ENCODE measurements at places on chromosomes 4 and X.

DNA sequence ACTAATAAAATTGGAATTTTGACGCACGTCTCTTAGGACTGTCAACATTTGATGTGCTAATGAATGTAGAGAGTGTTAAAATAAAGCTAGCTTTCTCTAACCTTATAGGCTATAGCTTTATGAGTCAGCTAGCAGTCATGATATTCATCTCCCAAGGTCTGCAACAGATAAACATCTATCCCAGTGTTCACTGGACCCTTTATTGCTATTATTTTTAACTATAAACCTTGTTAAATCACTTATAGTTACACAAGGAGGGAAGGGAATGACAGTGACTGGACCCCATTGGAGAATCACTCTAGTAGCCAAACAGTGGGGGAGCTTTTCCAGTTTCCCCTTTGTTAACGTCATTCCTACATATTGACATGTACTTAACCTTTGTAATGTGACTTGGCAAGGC lies 67.9 kb upstream of the SHISA3 start:
- DNase-seq: no peak

DNA sequence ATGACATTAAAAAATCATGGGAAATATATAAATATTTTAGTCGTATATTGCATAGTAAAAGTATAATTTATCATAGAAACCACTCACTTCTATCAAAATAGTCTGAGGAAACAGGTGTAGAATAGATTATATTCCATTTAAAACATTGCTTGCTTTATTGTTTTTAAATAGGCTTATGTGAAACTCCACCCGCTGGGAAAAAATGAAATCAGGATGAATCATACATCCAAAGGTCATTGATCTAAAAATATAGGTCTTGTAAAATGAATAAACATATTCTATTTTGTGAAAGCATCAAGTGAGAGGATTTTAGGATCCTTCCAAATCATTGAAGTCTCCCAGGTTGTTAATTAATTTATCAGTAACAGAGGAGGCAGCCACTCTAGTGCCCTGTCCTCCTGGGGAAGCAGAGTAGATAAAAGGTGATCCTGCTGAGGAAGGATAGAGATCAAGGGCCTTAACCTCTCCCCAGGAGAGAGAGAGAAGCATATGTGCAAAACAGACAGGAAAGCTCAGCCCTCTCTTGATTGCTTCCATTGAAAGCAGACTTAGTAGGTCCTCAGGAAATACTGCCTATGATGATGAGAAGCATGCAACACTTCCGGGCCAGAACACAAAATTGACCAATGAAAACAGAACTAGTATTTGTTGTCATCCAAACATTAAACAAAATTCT lies 96.8 kb upstream of the MAP9 start:
- no peak for DNase-seq

- no peak for DNase-seq
These were observed 4.5 kb downstream of the PRR27 start for GRCh38 chr4:70158576-70158975.

DNA sequence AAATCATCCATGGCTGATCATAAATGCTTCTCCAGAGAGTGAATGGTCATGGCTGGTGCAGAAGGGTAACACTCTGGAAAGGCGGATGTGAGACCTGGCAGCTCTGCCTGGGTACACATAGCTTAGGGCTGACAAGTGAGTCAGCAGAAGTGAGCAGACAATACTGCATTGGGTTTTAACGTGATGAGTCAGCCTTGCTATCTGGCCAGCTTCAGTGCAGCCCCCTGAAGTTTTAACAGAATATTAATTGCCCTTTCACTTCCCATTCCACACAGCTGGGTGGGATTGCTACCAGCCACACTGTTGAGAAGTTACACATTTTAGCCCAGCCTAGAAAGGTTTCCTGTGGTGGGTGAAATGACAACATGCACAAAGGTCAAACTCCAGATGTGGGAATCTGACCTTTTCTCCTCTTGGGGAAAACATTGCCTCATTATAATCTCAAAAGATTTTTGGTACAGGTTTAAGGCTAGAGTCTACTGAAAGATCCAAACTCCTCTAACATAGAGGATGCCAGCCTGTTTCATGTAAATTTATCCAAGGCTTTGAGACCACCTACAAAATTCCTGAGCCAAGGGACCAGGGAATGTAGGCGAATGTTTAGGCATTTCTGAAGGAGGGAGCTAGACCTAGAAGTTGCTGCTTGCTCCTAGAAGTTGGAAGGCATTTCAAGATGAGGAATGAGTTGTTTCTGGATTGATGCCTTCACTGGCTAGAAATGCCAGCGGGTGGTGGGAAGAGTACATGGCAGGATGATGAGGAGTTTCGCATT lies 230.3 kb upstream of the PGRMC2 start:
- DNase-seq: peak; percentile 11

- no peak for DNase-seq
These were observed 91.4 kb downstream of the UNC5C start for GRCh38 chr4:95457353-95457752.

DNA sequence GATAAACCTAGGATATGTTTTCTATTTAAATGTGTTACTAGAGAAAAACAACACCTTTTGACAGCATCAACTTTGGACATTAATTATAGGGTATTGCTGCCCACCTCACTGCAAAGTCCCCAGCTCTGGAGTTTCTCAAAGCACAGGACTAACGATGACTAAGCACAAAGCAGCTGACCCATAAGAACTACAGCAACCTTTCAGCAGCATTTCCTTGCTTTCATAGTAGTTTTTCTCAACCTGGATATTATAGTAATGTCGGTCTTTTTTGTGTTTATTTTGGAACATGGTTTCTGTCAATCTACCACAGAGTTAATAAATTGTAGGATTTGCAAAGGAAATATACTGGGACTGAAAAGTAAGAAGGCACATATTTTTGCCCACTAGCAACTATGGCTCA lies 21.5 kb downstream of the HHIP start:
- no peak for DNase-seq

DNA sequence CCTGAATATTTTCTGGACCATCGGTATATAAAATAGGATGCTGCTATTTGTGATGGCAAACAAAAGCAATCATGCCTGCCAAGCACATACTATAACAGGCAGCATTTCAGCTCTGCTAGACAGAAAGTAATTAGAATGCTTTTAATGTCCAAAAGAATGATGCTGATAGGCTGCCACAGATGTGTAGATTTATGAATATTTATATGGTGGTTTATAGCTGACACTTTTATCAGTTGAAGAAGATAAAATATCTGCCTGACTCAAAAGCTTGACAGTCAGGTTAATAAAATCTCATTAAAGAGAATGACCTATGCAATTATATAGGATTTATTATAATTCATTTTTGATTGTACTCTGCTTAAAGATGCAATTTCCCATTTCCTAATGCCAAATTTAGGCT lies 4.0 kb downstream of the BEND4 start:
- no peak for DNase-seq

- no peak for DNase-seq
These were observed 91.2 kb upstream of the ANXA3 start for GRCh38 chr4:78460368-78460767.

GRCh38 chr4:157280673-157281072 lies 60.1 kb downstream of the GRIA2 start:
- DNase-seq: no peak

- DNase-seq: no peak
These were observed 13.1 kb upstream of the NDST4 start for GRCh38 chr4:115126491-115126890.

GRCh38 chrX:129631849-129632248 lies 22.9 kb downstream of the APLN start:
- DNase-seq: no peak

DNA sequence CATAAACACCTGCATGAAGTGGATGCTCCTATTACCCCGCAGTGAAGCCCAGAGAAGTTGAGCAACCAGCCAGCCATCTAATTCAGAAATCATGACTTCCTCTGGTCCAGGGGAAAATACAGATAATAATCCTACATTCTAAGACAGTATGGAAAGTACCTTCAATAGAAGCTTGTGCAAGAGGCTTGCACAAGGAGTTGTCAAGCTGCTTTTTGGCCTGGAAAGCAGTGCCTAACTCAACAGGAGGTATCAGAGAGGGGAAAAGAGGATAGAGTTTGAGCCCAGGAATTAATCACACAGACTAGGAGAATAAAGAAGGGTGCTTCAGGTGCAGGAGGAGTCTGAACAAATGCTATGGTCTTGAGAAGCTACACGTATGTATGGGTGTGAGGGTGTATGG lies 26.7 kb downstream of the TMEM192 start:
- no peak for DNase-seq

DNA sequence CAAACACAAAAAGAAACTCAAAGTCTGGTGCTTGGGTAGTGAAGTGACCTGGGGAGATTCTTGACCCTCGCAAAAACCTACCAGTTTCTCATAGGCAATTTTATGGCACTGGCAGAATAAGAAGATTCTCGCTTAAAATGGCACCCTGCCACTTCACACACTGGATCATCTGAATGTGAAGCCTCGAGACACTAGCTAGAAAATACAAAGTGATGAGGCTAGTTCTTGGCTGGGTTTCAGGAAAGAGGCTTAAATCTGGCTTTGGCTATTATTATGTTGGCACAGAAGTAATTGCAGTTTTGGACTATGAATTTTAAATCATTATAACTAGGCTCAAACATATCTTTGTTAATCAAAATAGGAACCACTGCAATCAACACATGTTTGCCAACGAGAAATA lies 634.7 kb upstream of the BOD1L1 start:
- DNase-seq: peak; percentile 24

GRCh38 chr4:113783289-113783688 lies 21.8 kb upstream of the CAMK2D start:
- no peak for DNase-seq

DNA sequence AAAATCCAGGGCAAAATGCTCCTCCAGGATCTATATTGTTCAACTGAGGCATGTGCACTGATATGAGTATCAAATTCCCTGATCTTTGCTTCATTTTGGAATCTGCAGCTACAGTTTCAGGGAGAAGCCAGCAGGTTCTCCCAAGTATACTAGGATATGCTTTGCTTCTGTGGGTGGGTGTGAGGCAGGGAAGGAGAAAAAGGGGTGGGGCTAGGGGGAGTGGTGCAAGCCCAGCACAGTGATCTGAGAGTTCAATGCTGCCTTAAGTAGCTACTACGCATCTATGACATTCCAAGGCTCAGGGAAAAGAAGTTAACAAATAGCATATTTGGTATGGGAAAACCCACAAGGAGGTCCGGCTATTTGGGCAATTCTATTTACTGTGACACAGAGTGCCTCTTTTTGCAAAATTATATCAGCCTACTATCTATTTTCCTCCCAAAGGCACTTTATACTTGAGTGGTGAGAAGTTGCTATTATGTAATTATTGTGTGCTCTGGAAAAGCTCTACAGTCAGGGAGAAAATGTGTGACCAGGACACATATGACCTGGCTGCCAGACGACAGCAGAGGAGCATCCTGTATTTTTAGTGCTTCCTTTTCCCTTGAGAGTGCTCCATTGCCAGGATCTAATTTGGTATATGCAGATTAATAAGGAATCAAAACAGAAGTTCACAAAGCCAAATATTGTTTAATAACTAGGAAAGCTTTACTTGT lies 162.0 kb downstream of the RNF150 start:
- peak; percentile 55 for DNase-seq

- DNase-seq: no peak
These were observed 40.2 kb downstream of the HMX1 start for GRCh38 chr4:8831221-8832112.

DNA sequence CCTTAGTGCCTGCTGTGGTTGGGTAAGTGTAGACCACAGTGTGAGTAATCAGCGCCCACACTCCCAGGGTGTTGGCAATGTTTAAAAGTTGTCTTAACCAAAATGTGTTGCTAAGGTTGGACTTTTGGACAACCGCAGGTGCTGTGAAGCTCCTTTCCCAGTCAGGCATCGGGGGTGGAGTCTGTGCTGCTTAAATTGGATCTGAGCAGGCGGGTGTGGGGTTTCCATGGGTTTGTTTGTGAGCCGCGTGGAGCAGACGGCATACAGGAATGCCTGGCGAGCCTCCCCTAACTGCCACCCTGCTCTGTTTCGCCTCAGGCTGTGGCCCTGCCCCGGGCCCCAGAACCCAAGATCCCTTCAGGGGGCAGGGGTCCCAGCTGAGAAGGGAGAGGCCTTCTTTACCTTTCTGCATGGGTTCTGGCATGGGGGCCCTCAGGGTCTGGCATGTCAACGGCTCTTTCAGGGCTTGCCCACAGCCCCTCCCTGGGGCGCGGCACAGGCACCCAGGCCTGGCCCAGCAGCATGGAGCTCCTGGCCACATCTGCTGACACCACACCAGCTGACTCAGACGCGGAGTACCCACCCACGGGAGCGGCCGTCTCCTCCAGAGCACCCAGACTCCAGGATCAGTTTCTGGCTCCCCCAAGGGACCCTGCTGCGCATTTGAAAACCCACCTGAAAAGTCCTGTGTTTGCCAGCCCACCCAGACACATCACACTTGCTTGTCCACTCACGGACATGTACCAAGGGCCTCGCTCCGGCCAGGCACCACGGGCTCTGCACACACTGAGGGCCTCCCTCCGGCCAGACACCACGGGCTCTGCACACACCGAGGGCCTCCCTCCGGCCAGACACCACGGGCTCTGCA lies 5.1 kb upstream of the SPON2 start:
- no peak for DNase-seq

- DNase-seq: no peak
These were observed 151.8 kb downstream of the TSPAN5 start for GRCh38 chr4:98506462-98507132.

- DNase-seq: no peak
These were observed 96.1 kb upstream of the VCX start for GRCh38 chrX:7746856-7747255.

GRCh38 chr4:8225706-8226443 lies 26.8 kb downstream of the SH3TC1 start:
- no peak for DNase-seq

DNA sequence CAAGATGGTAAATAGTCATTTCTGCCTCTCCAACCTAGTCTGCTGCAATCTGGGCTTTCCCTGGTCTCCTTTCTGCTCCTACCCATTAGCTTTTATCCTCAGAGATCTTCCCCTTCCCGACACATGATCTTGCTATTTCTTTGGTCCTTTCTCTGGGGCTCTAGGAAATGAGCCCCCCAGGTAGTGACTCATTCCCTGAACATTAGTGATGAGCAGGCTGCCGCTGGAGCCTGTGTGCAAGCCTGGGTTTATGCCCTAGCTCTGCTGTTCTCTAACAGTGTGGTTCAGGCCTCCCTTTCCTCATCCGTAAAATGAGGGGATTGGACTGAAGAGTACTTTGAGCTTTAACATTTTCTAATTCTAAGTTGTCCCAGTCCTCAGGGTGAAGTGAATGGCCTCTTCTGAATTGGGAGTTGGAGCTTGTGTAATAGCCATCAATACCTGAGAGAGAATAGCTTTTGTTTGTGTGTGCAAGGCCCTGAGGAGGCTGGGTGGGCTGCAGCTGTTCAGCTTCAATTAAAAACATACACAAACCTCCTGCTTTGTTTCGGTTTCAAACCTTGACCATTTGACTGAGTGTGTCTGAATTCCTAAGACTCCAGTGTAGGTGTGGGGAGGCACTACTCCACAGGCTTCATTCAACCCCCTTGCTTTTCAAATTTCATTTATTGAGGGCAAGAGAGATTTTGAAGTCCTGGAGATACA lies 115.6 kb upstream of the SCML1 start:
- DNase-seq: no peak

GRCh38 chr4:172308078-172308477 lies 494.9 kb downstream of the GALNTL6 start:
- DNase-seq: no peak

- no peak for DNase-seq
These were observed 103.7 kb upstream of the AADAT start for GRCh38 chr4:170193496-170193895.

Measured in cerebellar cortex (tissue), 1 donor.